ENCODE measurements at places on chromosomes 12 and 14.

GRCh38 chr12:103838254-103838914, 2.6 kb downstream of the NT5DC3 start:
- DNase-seq: no peak

DNA sequence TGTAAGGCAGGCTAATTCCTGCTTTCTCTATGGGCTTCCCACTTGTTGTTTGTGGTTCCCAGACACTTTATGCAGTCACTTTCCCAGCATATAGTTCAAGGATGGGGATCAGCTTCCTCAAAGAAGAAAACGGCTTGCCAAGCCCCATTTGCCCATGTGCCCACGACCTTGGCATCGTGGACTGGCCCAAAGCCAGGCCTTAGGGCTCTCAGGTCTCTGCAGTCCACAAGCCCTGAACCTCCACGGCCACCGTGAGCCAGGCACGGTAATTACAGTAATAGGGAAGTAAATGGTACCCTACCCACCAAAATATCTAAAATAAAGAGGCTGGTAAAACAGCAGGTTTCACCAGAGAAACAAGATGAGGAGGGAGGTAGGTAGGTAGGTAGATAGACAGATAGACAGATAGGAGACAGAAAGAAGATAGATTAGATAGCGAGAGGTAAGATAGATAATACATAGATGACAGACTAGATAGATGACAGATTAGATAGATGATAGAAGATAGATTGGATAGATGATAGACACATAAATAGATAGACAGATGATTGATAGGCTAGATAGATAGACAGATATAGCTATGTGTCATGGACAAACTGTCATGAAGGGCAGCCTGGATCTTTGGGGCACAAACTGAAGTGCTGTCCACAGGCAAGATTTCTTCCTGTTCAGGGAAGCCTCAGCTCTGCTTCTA, 163.1 kb downstream of the SLC15A4 start:
- DNase-seq: no peak

DNA sequence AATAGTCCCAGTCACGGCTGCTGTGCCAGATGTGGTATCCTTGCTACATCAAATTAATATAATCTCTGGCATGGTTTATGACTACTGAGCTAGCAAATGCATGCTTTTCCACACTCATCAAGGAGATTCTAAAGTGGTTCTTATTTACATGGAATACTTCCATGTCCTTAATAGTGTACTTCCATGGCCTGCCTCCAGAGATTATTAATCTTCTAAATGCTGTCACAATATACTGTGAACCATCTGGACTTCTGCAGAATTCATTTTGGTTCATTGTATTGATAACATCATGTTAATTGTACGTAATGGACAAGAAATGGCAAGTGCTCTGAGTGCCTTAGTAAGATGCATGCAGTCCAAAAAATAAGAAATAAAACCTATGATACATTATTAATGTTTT, 230.8 kb downstream of the NUAK1 start:
- DNase-seq: no peak

DNA sequence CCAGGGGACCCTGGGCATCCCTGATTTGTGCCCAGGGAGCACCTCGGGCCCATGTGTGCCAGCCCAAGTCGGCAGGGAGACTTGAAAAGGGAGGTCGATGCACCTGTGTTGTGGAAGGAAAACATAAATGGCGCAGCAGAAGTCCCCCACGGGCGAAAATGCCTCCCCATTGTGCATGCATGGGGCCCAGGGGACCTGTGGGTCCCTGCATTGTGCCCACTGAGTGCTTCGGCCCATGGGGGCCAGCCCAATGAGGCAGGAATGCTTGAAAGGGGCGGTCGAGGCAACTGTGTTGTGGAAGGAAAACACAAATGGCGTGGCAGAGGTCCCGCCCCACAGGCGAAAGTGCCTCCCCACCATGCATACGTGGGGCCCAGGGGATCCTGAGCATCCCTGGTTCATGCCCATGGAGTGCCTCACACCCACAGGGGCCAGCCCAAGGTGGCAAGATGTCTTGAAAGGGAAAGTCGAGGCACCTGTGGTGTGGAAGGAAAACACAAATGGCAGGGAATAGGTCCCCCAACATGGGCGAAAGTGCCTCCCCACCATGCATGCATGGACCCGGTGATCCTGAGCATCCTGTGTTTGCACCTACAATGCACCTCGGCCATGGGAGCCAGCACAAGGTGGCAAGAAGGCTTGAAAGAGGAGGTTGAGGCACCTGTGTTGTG, 368.0 kb downstream of the ALG10 start:
- no peak for DNase-seq

- DNase-seq: no peak
These were observed 6.1 kb upstream of the CMA1 start for GRCh38 chr14:24514209-24514608.

DNA sequence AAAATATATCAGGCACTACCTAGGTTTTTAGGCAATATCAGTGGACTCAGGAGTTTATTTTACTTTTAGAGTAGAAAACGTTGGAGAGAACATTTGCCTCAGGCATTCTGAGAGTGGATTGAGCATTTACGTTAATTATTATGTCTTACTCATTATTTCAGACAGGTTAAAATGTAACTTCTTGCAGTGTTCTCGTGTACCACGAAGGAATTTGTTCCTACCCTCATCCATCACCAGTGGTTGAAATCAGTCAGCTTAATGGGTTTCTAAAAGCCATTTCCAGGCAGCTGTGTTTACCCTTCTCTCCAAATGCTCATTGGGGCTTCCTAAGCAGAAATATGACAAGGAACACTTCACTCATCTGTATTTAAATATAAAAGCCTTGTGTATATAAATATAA, 9.1 kb upstream of the LDHB start:
- no peak for DNase-seq

GRCh38 chr14:85112762-85113161, 417.2 kb upstream of the FLRT2 start:
- DNase-seq: no peak

DNA sequence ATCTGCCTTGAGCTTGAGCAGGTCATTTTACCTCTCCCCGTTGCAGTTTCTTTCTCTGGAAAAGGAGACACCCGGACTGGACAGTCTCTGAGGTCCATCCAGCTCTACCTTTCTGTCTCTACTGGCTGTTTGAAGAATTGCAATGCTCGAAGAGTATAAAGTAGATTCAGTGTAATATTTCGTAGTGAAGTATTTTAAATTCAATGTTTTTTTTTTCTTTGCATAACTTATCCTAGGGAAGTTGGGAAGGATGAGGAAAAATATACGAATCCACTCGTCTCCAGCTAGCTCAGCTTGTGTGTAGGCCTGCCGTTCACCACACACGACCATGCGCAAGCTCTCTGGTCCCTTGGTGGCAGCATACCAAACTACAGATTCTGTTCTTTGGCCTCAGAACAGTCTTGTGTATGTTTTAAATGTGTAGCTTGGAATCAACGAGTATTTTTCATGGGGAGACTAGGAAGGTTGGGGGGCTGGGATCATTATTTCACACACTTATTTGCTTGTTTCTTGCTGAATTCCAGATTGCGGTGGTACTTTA, 307.9 kb downstream of the CACNA1C start:
- DNase-seq: no peak

DNA sequence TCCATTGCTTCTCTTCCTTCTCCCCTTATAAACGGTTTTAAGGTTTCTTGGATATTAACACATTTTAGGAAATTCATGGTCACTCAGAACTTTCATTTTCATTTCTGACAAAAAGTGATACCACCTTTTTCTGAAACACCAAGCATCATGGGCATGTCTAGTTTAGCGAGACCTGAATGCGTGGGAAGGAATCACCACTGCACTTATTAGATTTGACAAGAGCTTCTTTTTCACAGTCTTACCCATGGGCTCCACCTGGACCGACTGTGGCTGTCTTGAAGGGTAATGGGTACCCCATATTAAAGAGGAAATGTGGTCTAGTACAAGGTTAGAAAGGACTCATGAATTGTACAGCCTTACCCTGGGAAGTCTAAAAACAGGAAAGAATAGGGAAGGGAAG, 95.4 kb downstream of the KCNK10 start:
- no peak for DNase-seq

- DNase-seq: no peak
These were observed 479.2 kb downstream of the RPS29 start for GRCh38 chr14:49106741-49107667.

DNA sequence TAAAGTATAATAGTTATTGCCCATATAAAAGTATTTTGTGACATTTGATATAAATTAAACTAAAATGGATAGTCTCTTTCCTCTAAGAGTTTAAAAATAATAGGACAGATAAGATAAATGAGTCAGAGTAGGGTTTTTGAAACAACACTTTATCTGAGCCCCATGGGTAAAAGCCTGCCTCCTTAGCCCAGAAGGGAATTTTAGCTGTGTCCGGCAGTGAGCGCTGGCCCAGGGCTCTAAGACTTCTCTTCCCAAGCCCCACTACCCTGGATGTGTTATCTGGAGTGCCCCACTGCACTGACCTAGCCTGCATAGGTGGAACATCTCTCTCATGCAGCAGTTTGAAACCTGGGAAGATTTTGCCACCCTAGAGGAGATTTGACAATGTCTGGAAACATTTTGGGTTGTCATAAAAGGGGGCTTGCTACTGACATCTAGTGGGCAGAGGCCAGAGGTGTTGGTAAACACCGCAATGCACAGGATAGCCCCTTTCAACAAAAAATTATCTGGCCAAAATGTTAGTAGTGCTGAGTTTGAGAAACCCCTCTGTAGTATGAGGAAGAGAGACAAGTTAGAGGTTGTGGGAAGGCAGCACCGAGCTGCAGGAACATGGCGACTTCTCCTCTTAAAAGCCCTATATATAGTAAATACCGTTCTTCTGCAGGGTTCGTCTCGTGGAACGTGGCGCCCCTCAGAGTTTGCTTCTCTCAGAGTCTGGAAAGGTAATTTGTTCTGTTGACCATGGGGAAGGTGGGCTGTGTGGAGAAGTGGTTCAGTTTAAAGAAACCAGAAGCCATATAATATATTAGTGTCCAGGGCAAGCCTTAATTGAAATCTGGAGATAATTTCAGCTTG, 29.3 kb upstream of the ATF1 start:
- peak; percentile 14 for DNase-seq

- no peak for DNase-seq
These were observed 12.5 kb upstream of the GALNT6 start for GRCh38 chr12:51403681-51404136.

DNA sequence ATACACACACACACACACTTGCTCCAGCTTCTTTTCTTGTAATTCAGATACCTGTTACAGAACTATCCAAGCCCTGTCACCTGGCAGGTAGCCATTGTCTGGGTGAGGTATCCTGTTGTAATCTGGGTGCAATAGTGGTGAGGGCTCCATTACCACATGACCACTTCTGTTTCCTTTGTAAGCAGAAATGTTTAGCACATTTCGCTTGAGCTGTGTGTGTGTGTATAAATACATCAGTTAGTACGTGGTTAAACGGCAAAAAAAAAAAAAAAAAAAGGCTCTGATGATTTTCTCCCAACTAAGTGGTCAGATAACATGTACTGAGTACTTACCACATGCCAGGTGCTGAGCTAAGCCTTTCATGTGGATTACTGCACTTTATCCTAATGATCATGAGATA, 129.3 kb upstream of the SSTR1 start:
- DNase-seq: peak; percentile 93

GRCh38 chr12:54215989-54216796, 27.4 kb upstream of the SMUG1 start:
- DNase-seq: peak; percentile 19
